ENCODE measurements at places on chromosomes 6 and 20. TPM values are rescaled to one million over a fixed set of nuclear protein-coding genes. Genes with fewer than 3 reads are reported as not detected.

GRCh38 chr6:140370441-140370840, 996.0 kb upstream of the CITED2 start:
- DNase-seq, result no peak

DNA sequence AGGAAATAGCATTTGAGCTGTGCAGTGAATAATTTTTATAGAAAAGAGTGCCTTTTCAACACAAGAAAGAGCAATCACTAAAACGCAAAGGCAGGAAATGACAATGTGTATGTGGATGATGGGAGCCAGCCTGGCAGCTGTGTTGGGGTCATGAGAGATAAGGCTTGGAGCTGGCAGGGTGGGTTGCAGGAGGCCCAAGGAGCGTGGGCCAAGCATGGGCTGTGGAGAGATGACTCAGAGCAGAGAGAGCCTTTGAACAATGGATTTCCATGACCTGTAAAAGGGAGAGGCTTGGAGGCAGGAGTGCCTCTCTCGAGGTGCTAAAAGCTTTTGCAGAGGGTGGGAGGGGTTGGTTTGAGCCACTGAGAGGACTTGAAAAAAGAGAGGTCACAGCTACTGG, 6.6 kb upstream of the TBC1D7 start:
- peak; percentile 19 for DNase-seq

- no peak for DNase-seq
These were observed 12.0 kb upstream of the ANKRD60 start for GRCh38 chr20:58240471-58240870.

DNA sequence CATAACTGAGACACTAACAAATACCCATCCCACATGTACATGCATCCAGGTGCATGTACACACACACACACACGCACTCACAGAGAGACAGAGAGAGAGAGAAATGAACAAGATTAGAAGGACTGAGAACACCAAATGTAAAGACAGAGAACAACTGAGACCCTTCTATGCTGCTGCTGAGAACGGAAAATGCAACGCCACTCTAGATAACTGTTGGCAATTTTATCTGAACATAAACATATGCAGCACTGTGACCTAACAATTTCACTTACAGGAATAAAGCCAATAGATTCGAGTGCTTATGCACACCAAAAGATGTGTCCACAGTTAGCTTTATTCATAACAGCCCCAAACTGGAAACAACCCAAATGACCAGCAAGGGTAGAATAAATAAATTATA, 103.8 kb upstream of the LY86 start:
- DNase-seq, result no peak

DNA sequence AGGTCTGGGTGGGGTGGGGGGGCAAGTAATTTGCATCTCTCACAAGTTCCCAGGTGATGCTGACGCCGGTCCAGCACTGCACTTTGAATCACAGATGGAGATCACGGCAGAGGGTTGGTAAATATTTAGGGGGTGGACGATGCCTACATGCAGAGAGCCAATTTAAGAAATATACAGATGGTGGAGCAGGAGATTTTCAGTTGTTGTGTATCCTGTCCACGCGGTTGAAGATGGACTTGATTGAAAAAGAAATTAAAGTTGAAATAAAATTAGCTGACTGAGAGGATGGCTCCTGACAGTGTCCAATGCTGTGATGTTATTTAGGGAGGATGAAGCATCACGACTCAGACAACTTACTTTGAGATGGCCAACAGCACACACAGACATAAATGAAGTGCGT, 74.6 kb downstream of the PHACTR3 start:
- DNase-seq, result no peak

The HUS1B gene
- total RNA-seq, result not detected

The CDH4 gene
- not detected for total RNA-seq

DNA sequence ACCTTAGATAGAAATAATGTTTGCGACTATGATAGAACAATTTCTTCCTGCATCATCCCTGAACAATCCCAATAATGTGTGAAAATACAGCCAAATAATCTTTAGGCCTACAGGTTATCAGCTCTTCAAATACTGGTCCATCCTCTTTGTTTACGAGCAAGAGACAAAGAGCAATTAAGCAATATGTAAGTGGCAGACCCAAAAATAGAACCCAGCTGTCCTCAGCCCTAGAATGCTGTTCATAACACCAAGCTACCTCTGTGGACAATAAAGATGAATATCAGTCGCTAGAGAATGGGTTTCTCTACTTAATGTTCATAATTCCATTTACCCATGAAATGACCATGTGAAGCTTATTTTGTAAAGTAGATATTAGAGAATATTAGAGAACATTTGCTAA, 28.4 kb upstream of the OSTM1 start:
- DNase-seq, result no peak

DNA sequence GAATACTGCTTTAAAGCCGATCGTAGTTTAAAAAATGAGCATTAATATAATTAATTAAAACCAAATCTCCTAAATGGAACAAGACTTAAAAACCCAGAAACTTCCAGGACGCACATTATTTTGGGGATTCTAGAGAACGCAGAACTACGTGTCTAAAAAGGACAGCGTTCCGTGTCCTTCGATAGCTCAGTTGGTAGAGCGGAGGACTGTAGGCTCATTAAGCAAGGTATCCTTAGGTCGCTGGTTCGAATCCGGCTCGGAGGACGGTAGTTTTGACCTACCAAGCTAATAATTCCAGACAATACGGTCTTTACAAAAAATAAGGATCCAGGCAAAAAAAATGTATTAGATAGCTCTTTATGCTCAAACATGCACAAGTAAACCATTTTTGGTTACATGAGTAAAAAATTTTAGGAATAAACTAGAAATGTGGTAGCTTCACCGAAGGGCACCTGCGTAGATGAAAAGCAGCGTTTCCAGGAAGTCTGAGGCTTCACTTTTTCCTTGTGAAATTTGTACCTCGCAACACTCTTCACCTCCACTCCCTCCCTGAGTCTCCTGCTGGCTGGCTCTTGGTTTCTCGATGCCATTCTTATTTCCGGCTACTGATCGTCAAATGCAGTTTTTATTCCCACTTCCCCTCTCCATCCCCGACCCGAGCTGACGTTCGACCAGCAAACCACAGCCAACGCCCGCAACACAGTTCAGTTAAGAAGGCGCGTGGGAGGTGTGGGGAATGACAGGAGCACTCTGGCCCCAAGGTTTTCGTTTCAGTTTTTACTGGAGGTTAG, 19.6 kb upstream of the ABT1 start:
- DNase-seq, result no peak

DNA sequence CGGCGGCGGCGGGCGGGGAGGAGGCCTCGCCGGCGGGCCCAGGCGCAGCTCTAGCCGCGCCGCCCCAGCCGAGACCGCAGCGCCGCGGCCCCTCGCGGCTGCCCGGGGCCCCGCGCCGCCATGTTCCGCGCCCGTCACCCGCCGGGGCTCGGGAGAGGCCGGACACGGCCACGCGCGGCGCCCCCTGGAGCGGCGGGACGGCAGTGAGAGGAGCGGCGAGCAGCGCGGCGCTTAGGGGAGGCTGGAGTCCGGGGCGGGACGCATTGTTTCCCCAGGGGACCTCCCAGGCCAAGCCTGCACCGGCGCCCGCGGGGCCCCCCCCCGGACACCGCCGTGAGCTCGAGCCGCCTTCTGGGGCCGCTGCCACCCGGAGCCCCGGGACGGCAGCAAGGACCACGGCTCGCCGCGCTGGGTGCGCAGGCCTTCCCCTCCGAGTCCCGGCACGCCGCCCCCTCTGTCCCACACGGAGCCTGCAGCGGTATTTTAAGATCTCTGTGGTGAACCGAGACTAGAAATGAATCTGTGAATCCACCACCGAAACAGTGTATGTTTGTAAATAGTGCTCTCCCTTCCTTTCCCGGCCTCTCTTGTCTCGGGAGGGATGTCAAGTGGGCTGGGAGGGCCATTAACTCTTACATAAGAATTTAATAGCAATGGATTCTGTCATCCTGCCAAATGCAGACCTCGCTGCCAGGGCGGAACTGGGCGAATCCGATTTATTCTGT, 424 bp upstream of the KIF13A start:
- peak; percentile 76 for DNase-seq

GRCh38 chr20:32391003-32391402, 32.9 kb downstream of the ASXL1 start:
- DNase-seq, result peak; percentile 58
